ENCODE measurements at places on chromosomes 11 and 22.

DNA sequence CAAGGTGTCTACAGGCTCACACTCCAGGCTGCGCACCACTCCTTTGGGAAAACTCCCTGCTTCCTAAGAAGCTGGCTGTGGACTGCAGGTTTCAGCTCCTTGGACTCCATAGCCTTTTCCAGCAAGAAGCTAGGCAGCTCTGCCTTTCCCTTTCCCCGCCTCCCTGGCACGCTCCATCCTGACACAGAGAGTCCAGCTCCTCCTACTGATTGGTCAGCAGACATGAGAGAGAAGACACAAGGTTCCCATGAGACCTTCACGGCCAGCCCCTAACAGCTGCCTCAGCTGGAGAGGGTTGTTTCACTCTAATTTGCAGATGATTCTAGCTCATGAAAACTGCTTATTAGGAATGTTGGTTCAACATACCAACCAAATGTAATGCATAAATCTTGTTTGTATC is 27.6 kb downstream of the TENM4 start:
- peak; percentile 87 for DNase-seq

DNA sequence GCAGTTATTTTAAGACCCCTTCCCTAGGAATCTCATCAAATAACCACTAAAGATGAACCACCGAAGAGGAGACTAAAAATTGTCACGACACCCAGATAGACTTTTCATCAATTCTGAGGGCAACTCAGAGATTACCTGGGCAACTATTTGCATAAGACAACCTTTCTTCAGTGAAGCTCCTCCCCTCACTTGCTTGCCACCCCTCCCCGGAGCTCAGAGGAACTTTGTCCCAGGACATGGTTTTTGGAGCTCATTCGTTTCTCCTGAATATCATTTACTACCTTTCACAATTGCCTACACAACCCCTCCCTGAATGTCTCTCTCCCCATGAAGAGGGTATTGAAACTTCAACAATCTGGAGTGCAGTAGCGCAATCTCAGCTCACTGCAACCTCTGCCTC is 3.9 kb downstream of the AGBL2 start:
- DNase-seq = no peak

DNA sequence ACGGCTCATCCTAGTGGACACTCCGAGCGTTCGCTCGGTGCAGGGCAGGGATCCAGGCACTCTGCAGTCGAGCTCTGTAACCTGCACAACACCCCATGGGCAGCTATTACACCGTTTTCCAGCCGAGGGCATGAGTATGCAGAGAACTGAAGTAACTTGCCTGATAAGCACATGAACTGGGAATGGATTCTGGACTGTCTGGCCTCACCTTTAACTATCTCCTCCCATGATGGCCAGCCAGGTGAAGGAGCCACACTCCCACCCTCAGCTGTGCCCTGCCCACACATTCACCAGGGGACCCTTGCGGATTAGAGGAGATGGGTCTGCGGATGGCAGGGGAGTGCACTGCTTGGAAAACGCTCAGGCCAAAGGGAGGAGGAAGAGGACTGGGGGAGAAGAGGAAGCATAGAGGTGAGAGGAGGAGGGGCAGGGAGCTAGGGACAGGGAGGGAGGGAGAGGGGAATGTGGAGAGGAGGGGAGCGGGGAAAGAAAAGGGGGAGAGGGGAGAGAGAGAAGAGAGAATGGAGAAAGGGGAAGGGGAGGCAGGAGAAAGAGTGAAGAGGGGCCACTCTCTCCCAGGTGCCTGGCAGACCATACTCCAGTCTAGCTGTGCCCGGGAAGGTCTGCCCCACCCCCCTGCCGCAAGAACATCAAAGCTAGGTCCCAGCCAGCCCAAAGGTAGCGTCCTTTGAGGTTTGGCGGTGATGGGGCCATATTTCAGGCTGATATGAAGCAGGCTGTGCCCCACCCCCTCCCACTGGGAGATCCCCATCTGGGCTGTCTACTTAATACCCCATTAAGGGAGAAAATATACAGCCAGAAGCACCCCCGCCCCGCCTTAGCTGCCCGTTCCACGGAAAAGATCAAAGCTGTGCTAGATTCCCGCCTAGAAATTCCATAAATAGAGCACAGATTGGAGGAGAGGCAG is 33.2 kb upstream of the TCF20 start:
- DNase-seq = no peak

GRCh38 chr11:73856031-73856567 is 20.5 kb downstream of the COA4 start:
- DNase-seq = no peak

GRCh38 chr11:70739811-70740487 is 341.6 kb downstream of the CTTN start:
- DNase-seq = no peak

DNA sequence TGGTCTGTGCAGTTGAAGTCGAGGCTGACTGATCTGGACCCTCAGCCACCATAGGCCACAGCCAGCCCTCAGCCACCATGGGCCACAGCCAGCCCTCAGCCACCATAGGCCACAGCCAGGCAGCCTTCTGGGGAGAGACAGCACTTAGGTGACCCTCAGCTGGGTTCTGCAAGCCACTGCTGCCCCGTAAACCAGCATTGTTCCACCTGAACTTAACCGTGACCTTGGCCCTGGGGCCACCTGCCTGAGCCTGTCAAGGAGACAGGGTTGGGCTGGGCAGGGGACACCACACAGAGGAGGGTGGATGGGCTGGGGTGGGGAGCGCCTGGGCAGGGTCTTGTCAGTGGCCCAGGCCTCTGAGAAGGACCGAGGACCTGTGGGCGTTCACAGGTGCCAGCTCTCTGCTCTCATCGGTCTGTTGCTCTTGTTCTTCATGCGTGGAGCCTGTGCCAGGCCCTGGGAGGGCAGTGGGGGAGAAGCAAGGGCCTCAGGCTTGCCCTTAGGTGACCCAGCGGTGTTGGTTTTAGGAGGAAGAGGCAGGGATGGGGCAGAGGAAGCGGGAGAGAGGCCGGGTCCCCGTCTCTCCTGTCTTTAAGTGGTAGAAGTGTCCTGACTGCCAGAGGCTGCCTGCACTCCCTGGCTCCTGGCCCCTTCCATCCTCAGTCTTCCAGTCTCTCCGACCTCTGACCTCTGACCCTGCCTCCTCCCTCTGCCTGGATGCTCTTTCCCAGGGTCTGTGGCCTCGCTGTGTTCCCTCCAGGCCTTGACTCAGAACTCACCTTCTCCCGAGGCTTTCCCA is 36.9 kb downstream of the GRAMD4 start:
- DNase-seq = no peak

DNA sequence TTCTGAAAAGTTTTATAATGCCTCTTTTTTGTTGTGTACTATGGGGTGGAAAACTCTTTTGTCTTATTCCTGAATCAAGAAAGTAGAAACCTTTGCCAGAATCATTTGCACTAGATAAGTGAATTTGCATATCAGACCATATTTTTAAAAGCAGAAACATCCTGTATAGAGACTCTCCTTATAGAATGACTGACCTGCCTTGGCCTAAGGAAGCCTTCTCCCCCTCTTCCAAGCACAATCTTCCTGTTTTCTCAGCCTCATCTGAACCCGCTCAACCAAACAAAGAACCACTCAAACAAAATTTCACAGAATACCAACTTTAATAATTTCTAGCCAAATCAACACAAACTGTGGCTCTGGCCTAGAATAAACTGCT is 60.3 kb downstream of the SIK3 start:
- no peak for DNase-seq

DNA sequence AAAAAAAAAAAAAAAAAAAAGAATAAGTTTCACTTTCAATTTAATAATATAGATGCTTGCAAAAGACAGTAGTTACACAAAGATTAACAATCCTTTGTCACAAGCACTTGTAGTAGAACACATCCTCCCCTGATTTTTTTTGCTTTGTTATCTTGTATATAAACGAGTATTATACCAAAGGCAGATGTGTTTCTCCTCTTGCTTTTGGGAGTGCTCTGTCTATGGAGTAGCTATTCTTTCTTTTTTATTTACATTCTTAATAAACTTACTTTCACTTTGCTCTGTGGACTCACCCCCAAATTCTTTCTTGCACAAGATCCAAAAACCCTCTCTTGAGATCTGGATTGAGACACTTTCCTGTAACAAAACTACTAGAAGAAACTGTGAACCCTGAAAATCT is 3.4 kb upstream of the MRPL16 start:
- no peak for DNase-seq

GRCh38 chr22:36617694-36618522 is 85.6 kb downstream of the CACNG2 start:
- DNase-seq = no peak
